WTC11 (cell line): ENCODE measurements at places on chromosomes 11 and 22. TPM values are rescaled to one million over a fixed set of nuclear protein-coding genes. Genes with fewer than 3 reads are reported as not detected.
A peak's percentile ranks its signal among the peaks of the same experiment; 100 is the strongest.

The IL10RA gene
- total RNA-seq, result 0.41 to 0.74 TPM (median 0.71 TPM) in 3 replicates

The SERPIND1 gene
- 0.09 to 0.25 TPM (median 0.22 TPM) in 3 replicates for total RNA-seq

The OR9Q2 gene
- total RNA-seq, result not detected in 3 replicates

The OR5M8 gene
- total RNA-seq, result not detected in 3 replicates

The OSM gene
- not detected in 3 replicates for total RNA-seq

The MSANTD2 gene
- 16.5 to 17.5 TPM (median 16.8 TPM) in 3 replicates for total RNA-seq

The OR52H1 gene
- not detected in 3 replicates for total RNA-seq

The RAB39A gene
- total RNA-seq, result 9.5 to 12.1 TPM (median 10.6 TPM) in 3 replicates

- H3K36me3 ChIP-seq, result peaks cover 31% of the 10 kb centered on the region
- H3K4me1 ChIP-seq, result peaks cover 74% of the 10 kb centered on the region
- H3K4me3 ChIP-seq, result no peak overlapping the region
- peak overlapping the region; percentile 93; the same call in 1 of the 2 replicates for H3K27ac ChIP-seq
- H3K27me3 ChIP-seq, result no peaks in the 10 kb centered on the region
- DNase-seq, result no peak
These were observed 10.6 kb downstream of the SHANK2 start for GRCh38 chr11:71241721-71242259.

DNA sequence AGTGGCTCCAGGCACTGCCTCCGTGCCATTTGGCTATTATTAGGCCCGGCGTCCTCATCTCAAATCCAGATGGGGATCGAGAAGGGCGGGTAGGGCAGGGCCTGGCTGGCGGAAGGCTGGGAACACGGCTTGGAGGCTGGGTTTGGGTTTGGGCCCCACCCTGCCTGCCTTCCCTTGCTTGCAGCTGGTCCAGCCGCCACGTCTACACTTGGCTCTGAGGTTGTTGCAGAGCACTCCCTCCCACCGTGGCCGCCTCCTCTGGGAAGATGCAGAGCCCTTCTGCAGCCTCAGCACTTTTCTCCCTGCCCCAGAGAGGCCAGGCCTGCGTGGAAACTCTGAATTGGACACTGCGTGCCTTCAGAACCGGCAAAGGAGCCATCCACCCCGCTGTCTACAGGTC lies 5.2 kb upstream of the SMTN start:
- H3K36me3 ChIP-seq, result no peaks in the 10 kb centered on the region
- no peak overlapping the region for H3K4me3 ChIP-seq
- no peak overlapping the region for H3K27ac ChIP-seq
- H3K27me3 ChIP-seq, result no peaks in the 10 kb centered on the region; the same call in none of the 2 replicates

GRCh38 chr11:134038897-134039470 lies 29.9 kb upstream of the JAM3 start:
- no peaks in the 10 kb centered on the region; the same call in 1 of the 2 replicates for H3K27me3 ChIP-seq
- H3K27ac ChIP-seq, result peak overlapping the region; percentile 36; the same call in 1 of the 2 replicates
- peaks cover 42% of the 10 kb centered on the region for H3K4me1 ChIP-seq

- no peaks in the 10 kb centered on the region for H3K36me3 ChIP-seq
- no peaks in the 10 kb centered on the region for H3K27me3 ChIP-seq
- DNase-seq, result peak; percentile 66
- H3K4me3 ChIP-seq, result no peak overlapping the region
- no peak overlapping the region for H3K27ac ChIP-seq
These were observed 24.7 kb downstream of the LAYN start for GRCh38 chr11:111565114-111565720.

DNA sequence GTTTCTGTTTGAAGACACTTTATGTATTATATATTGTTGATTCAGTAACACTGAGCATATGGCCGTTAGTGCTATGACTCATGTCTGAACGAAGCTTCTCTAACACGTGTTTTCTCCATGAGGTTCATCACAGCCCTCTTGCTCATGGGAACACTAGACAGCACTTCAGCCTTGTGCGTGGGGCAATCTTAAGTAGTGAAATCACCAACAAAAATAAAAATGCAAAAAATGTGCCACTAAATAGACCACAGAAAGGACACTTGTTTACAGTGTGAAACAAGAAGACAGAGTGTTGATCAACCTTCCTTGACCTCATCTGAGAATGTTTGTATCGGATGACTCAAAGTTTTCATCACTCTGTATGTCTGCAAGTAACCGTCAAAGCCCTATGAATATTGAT lies 94.5 kb downstream of the FDX1 start:
- DNase-seq, result no peak
- no peak overlapping the region for H3K4me3 ChIP-seq
- no peaks in the 10 kb centered on the region for H3K4me1 ChIP-seq
- no peak overlapping the region for H3K27ac ChIP-seq

DNA sequence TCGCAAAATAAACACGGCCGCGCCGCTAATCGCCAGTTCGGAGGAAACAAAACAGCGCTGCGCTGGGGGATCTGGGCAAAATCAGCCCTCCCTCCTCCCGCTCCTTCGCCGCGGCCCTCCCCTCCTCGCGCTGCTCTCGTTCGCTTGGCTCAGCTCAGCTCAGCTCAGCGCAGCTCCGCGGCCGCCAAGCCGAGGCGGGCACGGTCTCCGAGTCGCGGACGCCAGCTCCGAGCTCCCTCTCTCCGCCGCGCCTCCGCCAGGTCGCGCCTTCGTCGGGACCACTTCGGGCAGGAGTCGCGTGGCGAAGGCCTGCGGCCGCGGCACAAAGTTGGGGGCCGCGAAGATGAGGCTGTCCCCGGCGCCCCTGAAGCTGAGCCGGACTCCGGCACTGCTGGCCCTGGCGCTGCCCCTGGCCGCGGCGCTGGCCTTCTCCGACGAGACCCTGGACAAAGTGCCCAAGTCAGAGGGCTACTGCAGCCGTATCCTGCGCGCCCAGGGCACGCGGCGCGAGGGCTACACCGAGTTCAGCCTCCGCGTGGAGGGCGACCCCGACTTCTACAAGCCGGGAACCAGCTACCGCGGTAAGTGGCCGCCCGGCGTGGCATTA lies at the start of gene SPON1:
SPON1 (plus strand) TSS at position 162 of the 607 bp plus-strand sequence; CDS start at position 344, 182 bp downstream.
- H3K36me3 ChIP-seq, result no peaks in the 10 kb centered on the region
- H3K27me3 ChIP-seq, result peaks cover 85% of the 10 kb centered on the region
- peak; percentile 73 for DNase-seq
- H3K4me3 ChIP-seq, result peak within 1 kb of the TSS; percentile 83

DNA sequence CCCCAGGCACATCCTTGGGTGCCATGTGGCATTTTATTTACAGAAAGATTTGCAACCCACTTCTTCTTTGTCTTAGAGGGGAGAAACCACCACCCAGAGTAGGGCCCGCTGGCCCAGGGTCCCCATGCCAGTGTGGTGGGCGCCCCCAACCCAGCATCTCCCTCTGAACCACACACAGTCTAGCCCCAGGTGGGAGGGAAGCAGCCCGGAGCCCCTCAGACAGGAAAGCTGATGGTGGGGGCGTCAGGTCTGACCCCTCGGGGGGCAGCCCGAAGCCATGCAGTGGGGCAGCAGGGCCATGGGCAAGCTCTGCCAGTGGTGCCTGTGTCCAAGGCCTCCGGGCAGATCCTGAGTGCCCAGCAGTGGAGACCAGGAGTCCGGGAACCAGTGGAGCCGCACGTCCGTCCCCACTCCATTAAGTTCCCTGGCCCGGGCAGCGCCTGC lies 11.7 kb downstream of the TRPM5 start:
- no peak overlapping the region for H3K27ac ChIP-seq
- H3K27me3 ChIP-seq, result peaks cover 12% of the 10 kb centered on the region
- no peak for DNase-seq
- no peak overlapping the region for H3K4me3 ChIP-seq
- no peaks in the 10 kb centered on the region for H3K36me3 ChIP-seq

DNA sequence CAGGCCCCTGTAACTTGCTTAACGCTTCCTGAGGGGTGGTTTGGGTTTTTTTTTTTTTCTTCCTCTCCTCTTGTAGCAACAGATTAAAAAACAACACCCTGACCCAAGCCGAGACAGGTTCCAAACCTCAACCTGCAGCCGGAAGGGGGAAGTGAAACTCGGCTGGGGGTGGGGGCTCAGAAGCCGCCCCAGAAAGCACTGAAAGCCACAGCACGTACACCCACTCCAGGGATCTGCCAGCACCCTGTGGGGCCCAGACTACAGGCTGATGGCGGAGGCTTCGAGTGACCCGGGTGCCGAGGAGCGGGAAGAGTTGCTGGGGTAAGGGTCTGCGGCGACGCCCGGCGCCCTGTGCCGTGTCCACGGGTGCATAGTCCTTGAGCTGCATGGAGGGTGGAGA lies at the start of gene LSP1:
LSP1 (plus strand) TSS at position 208 of the 400 bp plus-strand sequence; CDS start at position 269, 61 bp downstream.
- H3K27ac ChIP-seq, result no peak within 1 kb of the TSS
- no peaks in the 10 kb centered on the region for H3K36me3 ChIP-seq
- peaks cover 2% of the 10 kb centered on the region; the same call in 1 of the 2 replicates for H3K27me3 ChIP-seq
- H3K4me3 ChIP-seq, result no peak within 1 kb of the TSS
- H3K4me1 ChIP-seq, result no peaks in the 10 kb centered on the region

- no peak overlapping the region for H3K27ac ChIP-seq
- DNase-seq, result no peak
These were observed 503.4 kb downstream of the DLG2 start for GRCh38 chr11:85123752-85124231.

- no peak overlapping the region for H3K27ac ChIP-seq
These were observed 3.3 kb upstream of the KCNJ11 start for GRCh38 chr11:17391493-17392355.

- no peak for DNase-seq
- H3K4me1 ChIP-seq, result peaks cover 33% of the 10 kb centered on the region
- peaks cover 6% of the 10 kb centered on the region; the same call in 1 of the 2 replicates for H3K27me3 ChIP-seq
- H3K4me3 ChIP-seq, result no peak overlapping the region
- H3K27ac ChIP-seq, result no peak overlapping the region
These were observed 25.1 kb downstream of the MRGPRG start for GRCh38 chr11:3193373-3194015.

DNA sequence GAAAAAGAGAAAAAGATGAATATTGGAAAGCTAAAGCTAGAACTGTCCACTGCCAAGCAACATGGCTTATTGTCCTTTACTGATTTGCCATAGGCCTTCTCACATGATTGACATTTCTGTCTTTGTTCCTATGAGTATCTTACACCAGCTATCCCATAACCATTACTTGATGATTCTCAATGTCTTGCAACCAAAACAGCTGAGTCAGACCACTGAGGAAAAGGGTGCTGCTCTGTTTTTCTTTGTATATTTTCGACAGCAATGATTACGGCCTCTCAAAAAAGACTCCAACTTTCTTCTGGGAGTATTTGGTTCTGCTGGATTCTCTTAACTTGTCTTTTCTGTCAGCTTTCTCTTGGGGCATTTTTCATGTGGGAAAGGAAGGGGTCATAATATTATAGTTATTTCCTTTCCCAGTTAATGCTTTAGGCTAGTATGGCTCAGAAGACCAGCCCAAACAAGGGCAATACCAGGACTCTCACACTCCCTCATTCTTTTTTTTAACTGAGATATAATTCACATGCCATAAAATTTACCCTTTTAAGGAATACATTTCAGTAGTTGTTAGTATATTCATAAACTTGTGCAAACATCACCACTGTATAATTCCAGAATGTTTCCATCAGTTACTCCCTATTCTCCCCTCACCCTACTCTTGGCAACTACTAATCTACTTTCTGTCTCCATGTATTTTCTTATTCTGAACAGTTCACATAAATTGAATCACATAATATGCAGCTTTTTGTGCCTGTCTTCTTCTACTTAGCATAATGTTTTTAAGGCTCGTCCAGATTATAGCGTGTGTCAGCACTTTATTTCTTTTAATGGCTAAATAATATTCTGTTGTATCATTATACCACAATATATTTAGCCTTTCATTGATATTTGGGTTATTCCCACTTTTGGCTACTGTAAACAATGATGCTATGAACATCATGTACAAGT lies 31.1 kb upstream of the FAR1 start:
- no peaks in the 10 kb centered on the region for H3K36me3 ChIP-seq
- H3K27ac ChIP-seq, result no peak overlapping the region
- no peak for DNase-seq
- no peaks in the 10 kb centered on the region for H3K27me3 ChIP-seq

DNA sequence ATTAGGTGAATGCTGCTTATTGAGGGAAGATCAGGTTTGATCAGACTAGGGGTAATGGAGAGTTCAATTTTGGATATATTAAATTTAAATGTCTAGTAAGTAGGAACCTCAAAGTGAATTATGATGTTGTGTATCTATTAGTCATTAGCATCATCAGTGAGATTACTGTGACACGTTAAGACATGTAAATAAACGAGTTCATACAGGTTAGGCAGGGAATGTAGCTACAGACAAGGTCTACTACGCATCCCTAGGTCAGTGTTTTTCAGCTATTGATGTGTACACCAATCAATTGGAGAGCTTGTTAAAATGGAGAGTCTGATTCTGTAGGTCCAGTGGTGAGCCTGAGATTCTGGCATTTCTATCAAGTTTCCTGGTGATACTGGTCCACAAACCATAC lies 120.1 kb upstream of the LRRC4C start:
- DNase-seq, result no peak
- no peaks in the 10 kb centered on the region for H3K36me3 ChIP-seq
- H3K4me3 ChIP-seq, result no peak overlapping the region
- H3K27me3 ChIP-seq, result no peaks in the 10 kb centered on the region
- no peak overlapping the region for H3K27ac ChIP-seq

DNA sequence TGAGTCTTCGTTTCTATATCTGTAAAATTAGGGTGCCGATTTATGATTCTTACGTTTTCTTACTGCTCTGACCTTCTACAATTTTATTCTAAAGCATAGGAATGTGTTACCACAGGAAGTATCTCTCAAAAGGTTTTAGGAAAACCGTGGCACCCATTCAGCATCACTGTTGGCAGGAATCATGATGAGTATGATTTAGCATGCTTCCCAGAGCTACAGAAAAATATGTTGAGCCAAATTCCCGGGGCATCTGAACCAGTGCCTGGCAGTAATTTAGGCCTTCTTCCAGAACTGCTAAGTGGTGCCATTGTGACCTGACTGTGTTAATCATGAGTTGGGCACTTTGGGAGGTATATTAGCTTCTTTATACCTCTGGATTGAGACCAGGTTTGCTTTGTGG lies 605.0 kb upstream of the RAG2 start:
- no peak overlapping the region for H3K4me3 ChIP-seq
- H3K27ac ChIP-seq, result no peak overlapping the region
- H3K4me1 ChIP-seq, result no peaks in the 10 kb centered on the region
- peaks cover 71% of the 10 kb centered on the region for H3K36me3 ChIP-seq
- peaks cover 8% of the 10 kb centered on the region for H3K27me3 ChIP-seq

- no peaks in the 10 kb centered on the region for H3K4me1 ChIP-seq
- no peak overlapping the region for H3K27ac ChIP-seq
- no peaks in the 10 kb centered on the region; the same call in 1 of the 2 replicates for H3K27me3 ChIP-seq
- DNase-seq, result no peak
These were observed 327.1 kb downstream of the FAM181B start for GRCh38 chr11:82406611-82407010.
